CD4-positive, alpha-beta T cell treated with Interleukin-6 at 100 ng/mL for 8 hours (primary cell): ENCODE measurements at places on chromosomes 5 and 9.
A peak's percentile ranks its signal among the peaks of the same experiment; 100 is the strongest.

DNA sequence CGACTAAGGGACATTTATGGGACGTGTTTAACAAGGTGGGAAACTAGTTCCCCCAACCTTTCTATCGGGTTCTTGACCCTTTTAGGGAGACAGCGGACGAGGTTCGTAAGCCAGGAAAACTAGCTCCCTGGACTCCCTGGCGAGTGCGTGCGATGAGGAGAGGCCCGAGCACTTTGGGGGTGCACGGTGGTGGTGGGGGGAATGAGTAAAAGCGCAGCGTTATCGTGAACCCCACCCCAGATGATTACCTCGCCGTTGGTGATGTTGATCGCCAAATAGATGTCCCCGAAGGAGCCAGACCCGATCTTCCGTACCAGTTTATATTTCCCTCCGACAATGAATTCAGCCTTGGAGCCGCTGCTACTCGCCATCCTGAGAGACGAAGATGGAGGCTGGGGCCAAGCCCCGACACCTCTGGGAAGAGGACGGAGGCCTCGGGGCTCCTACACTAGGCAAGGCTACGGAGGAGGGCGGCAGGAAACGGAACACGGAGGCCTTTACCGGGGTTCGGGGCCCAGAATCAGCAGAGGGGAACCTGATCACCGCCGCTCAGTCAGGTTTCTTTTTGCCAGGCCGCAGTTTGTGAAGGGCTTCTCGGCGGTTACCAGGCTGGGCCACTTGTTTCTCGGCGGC, 529 bp downstream of the CSNK1A1 start:
- peak; percentile 12 for DNase-seq

GRCh38 chr5:138169124-138169523, 9.3 kb downstream of the BRD8 start:
- DNase-seq = no peak

- DNase-seq = no peak
These were observed 24.4 kb downstream of the NCS1 start for GRCh38 chr9:130196643-130197042.

DNA sequence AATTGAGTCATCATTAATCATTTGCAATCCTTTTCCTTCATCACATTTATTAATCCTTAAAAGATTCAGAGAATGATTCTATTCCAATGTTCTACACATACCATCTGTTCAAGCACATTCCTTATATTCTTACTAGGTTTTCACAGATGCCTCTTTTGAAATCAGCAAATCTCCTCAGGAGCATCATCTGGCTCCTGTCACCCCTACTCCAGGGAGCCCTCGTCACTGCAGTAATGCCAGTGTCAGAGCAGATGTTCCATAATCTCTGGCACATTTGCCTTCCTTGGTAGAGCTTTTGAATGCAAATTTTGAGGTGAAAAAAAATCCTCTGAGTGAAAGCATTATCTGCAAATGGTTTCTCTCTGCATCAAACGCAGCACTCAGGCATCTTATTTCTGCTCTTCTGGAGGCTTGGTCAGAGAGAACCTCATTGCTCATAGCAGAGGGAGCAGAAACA, 7.6 kb upstream of the KCNV2 start:
- DNase-seq = no peak

DNA sequence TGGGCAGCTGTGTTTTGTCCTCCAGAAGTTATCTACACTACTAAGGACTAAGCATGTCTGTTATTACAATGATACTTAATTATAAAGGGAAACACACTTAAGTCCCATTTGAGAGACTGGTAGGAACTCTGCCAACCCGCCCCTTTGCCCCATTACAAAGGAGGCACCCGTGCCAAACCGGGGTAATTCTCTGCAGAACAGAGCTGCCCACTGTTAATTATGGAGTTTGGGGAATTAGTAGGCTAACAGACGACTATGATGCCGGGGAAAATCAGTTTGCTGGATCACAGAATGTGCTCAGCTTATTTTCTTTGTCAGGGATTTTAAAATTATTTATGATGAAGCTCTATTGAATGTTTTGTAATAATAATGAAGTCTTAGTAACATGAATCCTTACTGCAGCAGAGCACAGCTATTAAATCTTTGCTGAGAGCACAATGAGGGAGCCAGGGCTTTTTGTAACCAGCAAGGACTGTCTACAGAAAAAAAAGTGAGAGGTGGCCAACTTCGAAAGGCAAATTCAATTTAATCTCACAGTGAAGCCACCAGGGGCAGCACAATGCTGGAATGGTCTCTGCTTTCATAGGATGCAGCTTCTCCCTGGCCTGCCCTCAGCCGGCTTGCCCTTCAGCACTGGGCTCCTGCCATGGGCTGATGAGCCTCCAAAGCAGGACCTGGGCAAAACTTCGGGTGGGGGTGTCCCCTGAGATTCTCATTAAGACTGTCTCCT, 134.5 kb downstream of the GNAQ start:
- DNase-seq = no peak

GRCh38 chr5:55551358-55551757, 16.6 kb upstream of the PLPP1 start:
- DNase-seq = no peak

DNA sequence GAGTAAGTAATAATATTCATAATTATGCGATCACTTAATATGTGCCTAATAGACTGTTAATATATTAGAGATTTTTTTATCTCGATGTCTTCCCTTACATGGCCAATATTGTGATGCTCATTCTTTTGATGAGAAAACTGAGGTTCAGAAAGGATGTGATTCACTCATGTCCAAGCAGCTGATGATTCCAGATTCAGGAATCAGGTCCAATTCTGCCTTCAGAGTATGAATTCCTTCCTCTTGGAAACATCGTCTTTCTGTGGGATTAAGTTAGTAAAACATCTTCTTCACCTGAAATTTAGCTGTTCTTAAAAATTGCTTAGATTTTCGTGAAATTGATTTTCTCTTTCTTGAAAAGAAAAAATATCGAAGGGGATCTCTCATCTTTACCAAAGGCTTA, 242.5 kb upstream of the RFX3 start:
- DNase-seq = no peak

DNA sequence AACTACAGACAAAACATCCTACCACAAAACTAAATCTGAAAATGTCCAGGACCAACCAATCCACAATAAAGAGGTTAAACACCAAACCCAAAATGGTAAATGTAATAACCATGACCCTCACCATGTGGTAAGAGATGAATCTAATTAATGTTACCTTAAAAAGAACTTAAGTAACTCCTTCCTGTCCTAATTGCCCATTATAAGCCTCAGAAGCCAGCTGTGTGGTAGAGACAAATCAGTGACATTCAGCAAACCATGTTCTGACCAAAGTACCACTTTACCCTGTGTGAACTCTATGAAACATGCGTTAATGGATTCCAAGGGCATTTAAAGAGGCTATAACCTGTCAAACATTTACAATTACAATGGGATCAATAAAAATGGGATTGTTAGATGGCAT, 25.0 kb downstream of the LPAR1 start:
- DNase-seq = no peak

DNA sequence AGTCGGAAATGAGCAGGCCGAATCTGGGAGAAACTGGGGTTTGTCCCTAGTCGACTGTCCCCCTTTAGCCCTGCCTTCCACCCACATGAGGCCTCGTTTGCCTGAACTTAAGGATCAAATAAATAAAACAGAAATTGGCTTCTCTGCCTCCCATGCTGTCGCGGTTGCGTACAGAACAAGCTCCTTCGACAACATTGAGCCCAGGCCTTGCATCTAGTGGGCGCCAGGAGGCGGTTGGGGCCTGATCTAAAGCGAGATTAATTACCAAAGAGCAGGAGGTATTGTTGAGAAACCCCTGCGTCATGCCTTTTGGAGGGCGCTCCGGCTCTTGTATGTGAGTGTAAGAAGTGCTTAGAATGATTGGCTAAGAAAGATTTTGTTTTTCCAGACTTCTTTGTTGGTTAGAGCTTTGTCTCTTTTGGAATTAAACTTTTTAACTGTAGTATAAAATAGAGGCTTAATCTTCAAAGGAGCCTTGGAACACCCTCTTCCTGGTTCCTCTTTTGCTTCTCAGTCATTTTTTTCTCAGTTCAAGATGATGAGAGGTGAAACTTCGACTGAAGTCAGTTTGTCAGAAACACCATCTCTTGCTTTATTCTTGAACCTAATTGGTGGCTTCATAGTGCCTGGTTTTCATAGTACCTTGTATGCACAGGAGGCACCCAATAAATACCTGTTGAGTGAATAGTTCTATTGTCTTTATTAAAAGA, 828 bp downstream of the ATP6V0E1 start:
- DNase-seq = peak; percentile 68

- no peak for DNase-seq
These were observed 241.9 kb upstream of the TLE4 start for GRCh38 chr9:79329861-79330260.

GRCh38 chr5:142461028-142461590, 136.3 kb upstream of the SPRY4 start:
- no peak for DNase-seq

DNA sequence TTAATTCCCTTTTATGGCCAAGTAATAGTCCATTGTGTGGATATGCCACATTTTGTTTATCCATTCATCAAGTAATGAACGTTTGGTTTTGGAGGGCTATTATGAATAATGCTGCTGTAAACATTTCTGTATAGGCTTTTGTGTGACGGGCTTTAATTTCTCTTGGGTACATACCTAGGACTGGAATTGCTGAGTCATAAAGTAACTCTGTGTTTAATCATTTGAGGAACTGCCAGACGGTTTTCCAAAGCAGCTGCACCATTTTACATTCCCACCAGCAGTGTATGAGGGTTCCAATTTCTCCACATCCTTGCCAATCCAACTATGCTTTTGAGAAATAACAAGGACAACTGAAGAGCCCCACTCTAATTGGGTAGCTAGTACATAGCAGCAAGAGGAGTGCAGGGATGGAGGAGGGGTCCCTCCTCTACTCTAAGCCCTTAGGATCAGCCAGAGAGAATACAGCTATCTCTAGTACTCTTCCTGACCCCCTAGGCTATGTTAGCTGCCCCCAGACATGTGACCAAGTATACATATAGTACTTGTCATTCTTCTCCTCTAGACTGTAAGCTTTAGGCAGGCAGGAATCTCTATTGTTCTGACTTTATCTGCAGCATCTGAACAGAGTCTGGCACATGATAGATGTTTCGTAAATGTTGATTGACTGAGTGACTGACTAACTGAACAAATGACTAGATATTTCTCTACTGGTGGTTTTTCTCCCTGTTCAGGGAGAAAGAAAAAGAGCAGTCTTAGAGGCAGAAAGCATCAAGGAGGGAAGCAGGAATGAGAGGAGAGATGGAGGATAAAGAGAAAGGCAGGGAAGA, 22.1 kb upstream of the MATR3 start:
- no peak for DNase-seq

DNA sequence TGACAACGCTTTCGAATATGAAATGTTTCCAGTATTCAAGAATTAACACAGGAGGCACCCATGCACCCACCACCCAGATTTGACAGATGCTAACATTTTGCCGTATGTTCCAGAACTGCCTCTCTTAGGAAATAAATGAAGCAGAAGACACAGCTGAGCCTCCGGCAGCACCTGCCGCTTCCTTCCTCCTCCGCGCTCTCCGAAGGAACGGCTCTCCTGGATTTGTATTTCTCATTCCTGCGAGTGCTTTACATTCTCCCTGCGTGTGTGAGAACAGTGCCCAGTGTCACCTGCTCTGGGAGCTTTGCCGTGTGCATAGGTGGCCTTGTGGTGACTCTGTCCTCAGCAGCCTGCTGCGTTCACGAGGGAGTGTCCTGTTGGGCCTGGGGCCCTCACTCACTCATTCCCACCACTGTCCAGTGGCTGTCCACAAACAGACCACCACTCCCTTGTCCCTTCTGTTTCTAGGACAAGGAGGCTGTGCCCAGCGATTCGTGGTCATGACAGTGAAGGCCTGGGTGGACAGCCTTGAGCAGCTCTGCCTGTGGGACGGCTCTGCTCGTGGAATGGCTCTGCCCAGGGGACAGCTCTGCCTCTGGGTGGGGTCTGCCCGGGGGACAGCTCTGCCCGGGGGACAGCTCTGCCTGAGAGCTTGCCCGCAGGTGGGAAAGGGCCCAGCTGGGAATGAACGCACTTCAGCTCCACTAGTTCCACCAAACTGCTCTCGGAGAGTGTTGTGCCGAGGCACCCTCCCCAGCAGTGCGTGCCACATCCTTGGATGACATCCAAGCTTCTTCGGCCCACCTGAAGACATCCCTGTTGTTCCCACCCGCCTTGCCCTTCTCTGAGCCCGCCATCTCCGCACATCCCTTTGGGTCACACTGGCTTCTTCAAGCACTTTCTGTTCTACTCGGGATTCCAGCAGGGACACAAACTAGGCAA, 170.5 kb upstream of the PPP1R26 start:
- no peak for DNase-seq

DNA sequence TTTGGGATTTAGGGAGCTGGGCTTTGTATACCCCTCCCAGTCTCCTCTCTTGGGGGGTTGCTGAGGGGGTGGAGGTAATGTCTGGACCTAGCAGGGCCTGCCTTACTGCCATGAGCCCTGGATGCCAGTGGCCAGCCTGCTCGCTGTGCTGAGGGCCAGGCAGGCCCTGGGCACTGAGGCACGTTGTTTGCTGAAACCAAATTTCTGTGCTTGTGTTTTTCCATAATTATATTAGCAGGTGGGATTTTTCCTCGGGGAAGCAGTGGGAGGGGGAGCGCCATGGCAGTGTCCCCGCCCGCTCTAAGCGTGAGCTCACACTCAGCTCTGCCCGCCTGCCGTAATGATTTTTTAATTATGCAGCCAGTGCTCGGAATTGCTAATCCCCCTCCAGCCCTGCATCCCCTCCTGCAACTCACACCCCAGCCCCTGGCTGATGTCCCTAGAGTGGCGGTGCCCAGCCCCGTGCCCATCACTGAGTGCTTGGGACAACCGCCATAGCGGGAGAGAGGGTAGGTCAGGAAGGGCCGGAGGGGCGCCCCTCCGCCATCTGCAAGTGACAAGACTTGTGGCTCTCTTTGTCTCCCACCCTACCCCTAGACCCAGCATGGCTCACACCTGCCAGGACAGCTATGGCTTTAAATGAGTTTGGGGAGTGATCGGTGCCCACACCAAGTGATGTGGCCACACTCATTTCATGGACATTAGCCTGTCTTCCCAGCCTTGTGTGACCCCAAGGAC, 20.9 kb downstream of the CXXC5 start:
- DNase-seq = no peak
